CD4-positive, alpha-beta T cell treated with Interleukin-2 at 100 ng/mL for 4 hours (primary cell): ENCODE measurements at places on chromosomes 7 and 10.

GRCh38 chr10:119441151-119441821 lies 101.2 kb downstream of the RGS10 start:
- DNase-seq: no peak

- DNase-seq: no peak
These were observed 11.9 kb downstream of the SFXN4 start for GRCh38 chr10:119153661-119154060.

GRCh38 chr10:45514291-45515270 lies 140.6 kb downstream of the ALOX5 start:
- no peak for DNase-seq

GRCh38 chr7:28078036-28078901 lies 102.3 kb downstream of the JAZF1 start:
- peak; percentile 65 for DNase-seq

DNA sequence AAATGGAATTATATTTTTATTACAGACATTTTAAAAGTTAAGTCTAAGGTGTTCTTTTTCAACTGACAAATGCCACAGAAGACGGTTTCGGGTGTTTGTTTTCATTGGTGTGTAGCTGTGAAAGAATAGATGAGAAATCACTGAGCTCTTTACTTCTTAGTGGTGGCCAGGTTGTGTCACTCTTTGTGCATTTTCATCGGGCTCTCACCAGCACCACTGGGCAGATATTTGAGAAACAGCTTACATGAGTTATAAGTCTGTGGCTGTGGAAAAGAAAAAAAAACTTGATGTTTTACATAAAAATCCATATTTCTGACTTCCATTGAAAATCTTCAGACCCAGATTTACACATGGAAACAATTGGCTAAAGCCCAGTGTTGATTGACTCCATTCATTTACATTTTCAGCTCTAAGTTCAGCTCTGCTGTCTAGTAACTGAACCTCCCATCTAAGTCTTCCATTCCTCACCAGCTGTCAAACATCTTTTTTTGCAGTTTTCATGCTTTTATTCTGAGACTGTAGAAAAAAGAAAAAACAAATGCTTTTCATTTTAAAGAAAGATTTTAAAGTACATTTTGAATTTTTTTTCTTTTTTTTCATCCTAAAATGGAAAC lies 22.3 kb downstream of the CABCOCO1 start:
- no peak for DNase-seq

GRCh38 chr7:18350678-18351077 lies 144.9 kb upstream of the HDAC9 start:
- no peak for DNase-seq

- no peak for DNase-seq
These were observed 353.1 kb upstream of the LRRTM3 start for GRCh38 chr10:66572700-66573099.

GRCh38 chr7:38199782-38200181 lies 21.7 kb downstream of the STARD3NL start:
- DNase-seq: no peak
